SK-MEL-5 (cell line): ENCODE measurements at places on chromosomes 12 and 14.

- DNase-seq, result no peak
Measured at GRCh38 chr14:92565040-92565717, 51.6 kb downstream of the RIN3 start.

GRCh38 chr12:109653890-109654289 lies 59.7 kb upstream of the FAM222A start:
- no peak for DNase-seq

- peak; percentile 86 for DNase-seq
Measured at GRCh38 chr14:103606963-103607668, 21.9 kb upstream of the KLC1 start.

GRCh38 chr14:50605766-50606165 lies 45.8 kb downstream of the ATL1 start:
- no peak for DNase-seq

DNA sequence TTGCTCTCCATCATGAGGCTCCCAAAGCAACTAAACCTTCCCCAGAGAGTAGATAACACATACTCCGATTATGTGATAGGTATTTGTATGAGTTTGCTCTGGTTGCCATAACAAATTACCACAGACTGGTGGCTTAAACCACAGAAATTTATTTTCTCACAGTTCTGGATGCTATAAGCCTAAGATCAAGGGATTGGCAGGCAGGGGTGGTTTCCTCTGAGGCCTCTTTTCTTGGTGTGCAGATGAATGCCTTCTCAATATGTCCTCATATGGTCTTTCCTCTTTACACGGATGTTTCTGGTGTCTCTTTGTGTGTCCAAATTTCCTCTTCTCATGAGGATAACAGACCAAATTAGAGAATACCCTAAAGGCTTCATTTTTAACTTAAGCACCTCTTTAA lies 285.8 kb upstream of the GRIP1 start:
- DNase-seq, result no peak

- DNase-seq, result peak; percentile 52
Measured at GRCh38 chr14:31510222-31510621, 22.4 kb upstream of the GPR33 start.

GRCh38 chr14:104322531-104323366 lies 184.4 kb downstream of the KIF26A start:
- no peak for DNase-seq

GRCh38 chr14:94685166-94685581 lies 73.0 kb downstream of the SERPINA3 start:
- no peak for DNase-seq

GRCh38 chr12:83932011-83932410 lies 980.6 kb downstream of the SLC6A15 start:
- no peak for DNase-seq

DNA sequence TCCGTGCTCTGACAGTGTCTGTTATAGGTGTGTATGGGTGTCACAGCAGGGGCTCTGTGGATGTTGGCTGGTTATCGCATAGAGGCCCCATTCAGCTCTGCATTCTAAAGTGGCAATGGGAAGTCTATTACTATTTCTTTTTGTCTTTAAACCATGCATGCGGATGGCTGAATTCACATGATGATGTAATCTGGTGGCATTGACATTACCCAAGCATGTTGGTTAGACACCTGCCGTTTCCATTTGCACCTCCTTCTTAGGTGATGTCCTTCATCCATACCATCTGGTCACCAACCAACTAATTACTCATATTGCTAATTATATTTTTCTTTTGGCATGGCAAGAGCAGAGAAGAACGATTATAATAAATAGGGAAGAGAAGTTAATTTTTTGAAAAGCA lies 270.8 kb upstream of the RGS6 start:
- no peak for DNase-seq

DNA sequence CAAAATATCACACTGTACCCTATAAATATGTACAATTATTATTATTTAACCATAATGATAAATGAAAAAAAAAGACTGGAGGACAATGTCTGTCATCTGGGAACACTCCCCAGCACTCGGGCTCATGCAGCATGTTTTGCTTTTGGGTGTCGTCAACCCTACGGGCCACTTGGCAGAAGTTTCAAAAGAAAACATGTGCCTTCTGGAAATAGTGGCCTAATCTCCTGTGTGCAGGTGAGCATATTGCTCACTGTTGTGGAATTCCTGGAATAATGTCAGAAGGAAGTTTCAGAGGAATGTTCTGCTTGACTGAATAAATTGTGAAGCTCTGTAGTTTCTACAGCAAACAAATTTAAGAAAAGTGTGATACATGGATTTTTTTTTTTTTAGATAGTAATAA lies 298.3 kb downstream of the SSPN start:
- DNase-seq, result no peak

DNA sequence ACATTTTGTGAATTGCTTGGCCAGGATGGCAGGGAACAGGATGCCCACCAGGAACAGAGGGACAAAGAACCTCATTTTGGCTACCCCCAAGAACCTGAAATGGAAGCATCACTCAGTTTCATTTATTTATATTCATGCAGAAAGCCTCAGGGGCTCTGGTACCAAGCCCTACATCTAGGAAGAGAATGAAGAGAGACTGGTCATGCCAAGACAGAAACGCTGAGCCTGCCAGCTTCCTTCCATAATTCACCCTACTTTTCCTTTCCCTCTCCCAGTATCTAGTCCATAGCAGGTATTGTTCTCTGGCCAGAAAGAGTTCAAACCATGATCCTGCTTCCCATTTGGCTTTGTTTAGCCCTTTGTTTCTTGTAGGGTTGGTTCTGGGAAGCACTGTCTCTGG lies at the start of gene LALBA:
Gene LALBA, minus strand, starts transcription at position 101 of the 400 bp plus-strand sequence. Its CDS starts 26 bp downstream, at position 75.
- DNase-seq, result no peak

DNA sequence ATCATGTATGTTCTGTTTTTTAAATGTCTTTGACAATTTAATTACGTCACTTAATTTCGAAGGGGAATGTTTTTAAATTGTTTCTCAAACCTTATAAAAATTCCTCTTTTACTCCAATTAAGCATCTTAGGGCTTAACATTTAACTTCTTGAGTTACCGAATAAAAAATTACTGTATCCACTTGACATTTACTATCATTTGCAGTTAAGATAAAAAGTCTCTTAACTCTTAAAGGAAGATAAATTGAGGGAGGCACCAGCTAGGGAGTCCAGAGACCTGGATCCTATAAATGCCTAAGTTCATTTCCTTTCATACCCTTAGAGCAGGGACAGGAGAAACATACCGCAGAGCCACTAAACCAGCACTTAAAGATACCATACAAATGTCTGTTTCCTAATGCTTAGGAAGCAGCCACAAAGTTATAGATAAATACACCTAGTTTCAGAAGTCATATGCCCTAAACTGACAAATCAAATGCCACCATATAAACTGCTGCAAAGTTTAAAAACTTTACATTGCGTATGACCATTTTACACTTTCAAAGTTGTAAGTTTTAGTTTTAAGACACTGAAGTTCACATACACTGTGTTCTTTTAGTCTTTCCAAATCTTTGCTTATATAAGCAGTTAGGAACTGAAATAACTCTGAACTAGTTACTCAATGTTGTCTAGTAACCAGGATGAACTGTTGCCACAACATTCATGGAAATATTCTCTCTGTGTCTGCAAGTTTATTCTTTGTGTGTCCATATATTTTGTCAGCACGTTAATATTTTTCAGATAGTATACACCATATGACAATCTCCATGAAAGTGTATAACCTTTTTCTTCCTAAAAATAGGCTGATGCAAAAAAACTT lies 71.2 kb downstream of the GALNT4 start:
- no peak for DNase-seq

GRCh38 chr12:69732088-69732487 lies 6.6 kb upstream of the RAB3IP start:
- DNase-seq, result no peak

GRCh38 chr12:116480210-116480810 lies 78.9 kb upstream of the MAP1LC3B2 start:
- DNase-seq, result no peak

GRCh38 chr12:120119271-120119973 lies 2.9 kb upstream of the RAB35 start:
- DNase-seq, result no peak

- DNase-seq, result peak; percentile 25
Measured at GRCh38 chr12:26678697-26679660, 154.0 kb downstream of the ITPR2 start.

- DNase-seq, result no peak
Measured at GRCh38 chr12:84463741-84464495, 448.7 kb downstream of the SLC6A15 start.

DNA sequence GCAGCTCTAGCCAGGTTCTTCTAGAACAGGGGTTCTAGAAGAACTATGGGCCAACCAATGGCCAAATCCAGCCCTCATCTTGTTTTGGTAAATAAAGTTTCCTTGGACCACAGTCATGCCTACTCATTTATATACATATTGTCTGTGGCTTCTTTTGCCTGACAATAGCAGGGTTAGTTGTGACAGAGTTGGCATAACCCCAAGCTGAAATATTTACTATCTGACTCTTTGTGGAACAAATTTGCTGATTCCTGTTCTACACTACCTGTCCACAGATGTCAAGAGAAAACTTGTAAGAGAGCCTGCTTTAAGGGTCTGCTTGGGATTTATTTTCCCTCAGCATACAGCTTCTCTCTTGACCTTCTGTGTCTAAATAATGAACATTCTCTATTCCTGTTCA lies 289.0 kb downstream of the KSR2 start:
- no peak for DNase-seq

DNA sequence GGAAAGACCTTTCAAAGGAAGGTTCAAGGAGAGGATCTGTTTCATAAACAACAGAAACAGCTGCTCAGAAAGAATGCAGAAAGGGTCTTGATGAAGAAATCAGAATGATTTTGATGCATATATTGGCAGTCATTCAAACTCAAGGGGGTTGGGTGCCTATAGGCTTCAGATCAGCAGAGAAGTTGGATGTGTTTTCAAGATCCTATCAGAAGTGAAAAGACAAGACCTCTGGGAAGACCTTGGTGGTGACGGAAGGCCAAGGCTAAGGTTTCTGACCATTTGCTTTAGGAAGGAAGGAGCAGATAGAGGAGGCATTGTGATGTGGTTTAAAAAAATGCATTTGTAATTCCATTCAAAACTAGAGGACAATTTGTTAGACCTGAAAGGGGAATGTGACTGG lies 15.2 kb upstream of the PTPRB start:
- no peak for DNase-seq

- DNase-seq, result no peak
Measured at GRCh38 chr14:100292301-100292775, 13.9 kb downstream of the SLC25A29 start.

- DNase-seq, result no peak
Measured at GRCh38 chr14:65348137-65348536, 64.4 kb upstream of the FUT8 start.

- DNase-seq, result no peak
Measured at GRCh38 chr12:40515041-40515816, 177.0 kb upstream of the CNTN1 start.

DNA sequence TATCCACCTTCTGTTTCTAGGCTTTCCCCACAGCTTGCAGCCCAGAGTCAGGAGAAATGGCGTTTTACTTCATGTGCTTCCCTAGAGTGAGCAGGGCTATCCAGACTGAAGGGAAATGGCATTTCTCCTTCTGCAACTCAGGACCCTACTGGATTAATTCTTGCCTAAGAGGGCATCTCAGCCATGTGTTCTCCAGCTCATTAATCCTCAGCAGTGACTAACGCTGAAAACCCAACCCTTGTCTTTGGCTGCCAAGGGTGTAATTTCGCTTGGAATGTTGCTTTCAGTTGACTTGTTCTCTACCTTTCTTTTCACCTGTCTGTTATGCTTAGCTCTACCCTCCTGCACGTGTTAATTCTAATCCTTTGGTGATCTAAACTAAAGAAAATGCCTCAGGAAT lies 21.0 kb upstream of the EMP1 start:
- DNase-seq, result no peak

DNA sequence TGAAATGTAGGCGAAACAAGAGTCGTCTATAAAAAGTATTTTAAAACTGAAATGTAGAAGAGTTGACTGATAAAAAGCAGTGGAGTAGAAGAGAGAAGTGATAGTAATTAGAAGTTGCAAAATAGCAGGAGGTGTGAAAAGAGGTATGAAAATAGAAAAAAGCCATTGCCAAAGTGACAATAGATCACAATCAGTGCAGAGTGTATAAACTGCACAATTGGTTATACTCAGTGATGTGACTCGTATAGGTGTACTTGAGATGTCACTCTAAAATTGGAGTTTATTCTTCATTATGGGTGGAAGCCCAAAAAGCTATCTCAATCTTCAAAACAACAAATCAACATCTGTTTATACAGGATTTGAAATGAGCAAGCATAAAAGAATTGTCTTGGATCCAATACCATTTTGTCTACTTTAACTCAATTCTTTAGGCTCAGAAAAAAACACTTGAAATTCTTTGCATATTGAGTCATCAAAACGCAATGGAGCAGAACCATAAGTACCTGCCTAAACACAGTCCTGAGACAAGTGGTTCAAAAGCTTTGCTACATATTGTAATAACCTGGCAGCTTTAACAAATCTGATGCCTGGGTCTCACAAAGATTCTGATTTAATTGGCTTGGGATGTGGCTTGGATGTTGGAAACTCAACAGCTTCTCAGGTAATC lies 8.8 kb downstream of the IKBIP start:
- no peak for DNase-seq

- DNase-seq, result no peak
Measured at GRCh38 chr12:120316798-120317223, 10.8 kb downstream of the PLA2G1B start.

- no peak for DNase-seq
Measured at GRCh38 chr12:10130042-10130441, at the start of gene CLEC7A. CLEC7A (minus strand) TSS chr12:10130199; CDS start chr12:10130082, 117 bp downstream.

DNA sequence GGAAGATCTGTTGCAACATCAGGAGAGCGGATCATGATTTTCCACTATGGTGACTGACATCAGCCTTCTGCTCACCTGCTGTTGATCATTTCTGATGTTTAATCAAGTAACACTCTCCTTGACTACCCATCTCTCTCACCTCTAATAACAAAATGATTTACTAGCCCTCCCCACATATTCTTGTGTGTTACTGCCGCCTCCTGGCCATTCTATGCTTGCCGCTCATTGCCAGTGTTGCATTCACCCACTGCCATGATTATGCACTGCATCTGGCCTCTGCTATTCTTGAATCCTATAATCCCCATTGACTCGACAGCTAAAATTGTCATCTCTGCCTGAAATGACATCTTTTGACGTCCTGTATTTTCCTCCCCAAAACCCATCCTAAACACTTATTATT lies 113.8 kb downstream of the RERGL start:
- peak; percentile 60 for DNase-seq

- no peak for DNase-seq
Measured at GRCh38 chr12:123250471-123251383, 17.5 kb downstream of the MTRFR start.

DNA sequence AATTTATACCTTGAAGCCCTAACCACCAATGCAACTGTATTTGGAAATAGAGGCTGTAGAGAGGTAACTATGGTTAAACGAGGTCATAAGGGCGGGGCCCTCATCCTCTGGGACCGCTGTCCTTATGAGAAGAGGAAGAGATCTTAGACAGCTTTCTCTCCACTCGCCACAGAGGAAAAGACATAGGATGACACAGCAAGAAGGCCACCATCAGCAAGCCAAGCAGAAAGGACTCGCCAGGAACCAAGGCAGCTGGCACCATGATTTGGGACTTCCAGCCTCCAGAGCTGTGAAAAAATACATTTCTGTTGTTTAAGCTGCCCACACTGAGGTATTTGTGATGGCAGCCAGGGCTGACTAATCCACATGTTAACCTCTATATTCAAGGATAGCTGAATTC lies 30.4 kb upstream of the BCAT1 start:
- DNase-seq, result no peak

GRCh38 chr12:48977290-48978281 lies 536 bp upstream of the WNT1 start:
- peak; percentile 61 for DNase-seq

- no peak for DNase-seq
Measured at GRCh38 chr12:128808651-128809050, 15.1 kb downstream of the SLC15A4 start.

GRCh38 chr12:109521831-109522230 lies 44.4 kb downstream of the UBE3B start:
- no peak for DNase-seq
